Left renal cortex interstitium (tissue), 4 donors: ENCODE measurements at places on chromosomes 11 and 22.

- DNase-seq, result no peak
Measured at GRCh38 chr11:69062873-69063651, 14.3 kb downstream of the TPCN2 start.

DNA sequence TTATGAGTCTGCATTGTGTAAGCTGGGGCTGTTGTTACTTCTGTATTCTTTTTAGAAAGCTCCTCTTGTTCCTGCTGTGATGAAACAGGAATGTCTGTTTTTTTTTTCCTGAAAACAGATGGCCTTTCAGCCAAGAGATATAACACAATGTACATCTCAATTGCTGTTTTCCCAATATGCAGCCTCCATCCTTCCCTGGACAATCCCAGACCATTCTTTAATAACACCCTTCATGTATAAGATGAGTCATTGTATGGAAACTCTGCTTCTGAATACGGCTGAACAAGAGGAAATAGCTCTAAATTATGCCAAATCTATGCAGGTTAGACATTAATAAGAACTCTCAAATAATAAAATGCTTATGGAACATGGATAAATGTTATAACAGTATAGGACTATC lies 60.2 kb upstream of the LRRC4C start:
- no peak for DNase-seq

DNA sequence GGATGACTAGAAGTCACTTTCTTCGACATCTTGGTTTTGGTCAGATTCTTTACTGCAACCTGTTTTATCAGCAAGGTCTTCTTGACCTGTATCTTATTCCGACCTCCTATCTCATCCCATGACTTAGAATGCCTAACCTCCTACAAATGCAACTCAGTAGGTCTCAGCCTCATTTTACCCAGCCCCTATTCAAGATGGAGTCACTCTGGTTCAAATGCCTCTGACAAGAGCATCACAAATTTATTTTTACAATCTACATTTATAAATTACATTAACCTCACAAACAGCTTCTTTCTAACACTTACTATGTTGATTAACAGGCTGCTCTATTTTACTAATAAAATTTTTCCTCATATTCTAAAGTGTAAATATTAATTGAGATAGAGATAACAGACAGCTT lies 867.0 kb upstream of the CNTN5 start:
- DNase-seq, result no peak

- DNase-seq, result no peak
Measured at GRCh38 chr22:21444701-21445436, 22.3 kb upstream of the TMEM191C start.

GRCh38 chr11:10379022-10379421 lies 74.1 kb downstream of the ADM start:
- DNase-seq, result no peak

DNA sequence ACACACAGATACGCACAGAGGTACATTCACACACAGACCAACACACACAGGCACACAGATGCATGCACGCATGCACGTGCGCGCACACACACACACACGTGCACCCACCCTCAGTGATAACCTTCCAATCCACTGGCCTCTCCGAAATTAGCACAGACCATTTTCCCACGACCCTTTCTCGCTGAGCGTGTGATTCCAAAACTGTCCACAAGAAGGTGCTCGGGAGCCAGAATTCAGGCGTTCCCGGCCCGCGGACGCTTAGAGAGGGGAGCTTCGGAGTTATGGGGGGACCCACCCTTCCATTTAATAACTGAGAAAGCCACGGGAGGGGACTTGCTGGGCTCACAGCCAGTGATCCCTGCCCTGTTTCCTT lies 33.8 kb upstream of the SLC35C1 start:
- DNase-seq, result peak; percentile 66

- DNase-seq, result no peak
Measured at GRCh38 chr22:24695060-24695459, 79.5 kb downstream of the PIWIL3 start.

DNA sequence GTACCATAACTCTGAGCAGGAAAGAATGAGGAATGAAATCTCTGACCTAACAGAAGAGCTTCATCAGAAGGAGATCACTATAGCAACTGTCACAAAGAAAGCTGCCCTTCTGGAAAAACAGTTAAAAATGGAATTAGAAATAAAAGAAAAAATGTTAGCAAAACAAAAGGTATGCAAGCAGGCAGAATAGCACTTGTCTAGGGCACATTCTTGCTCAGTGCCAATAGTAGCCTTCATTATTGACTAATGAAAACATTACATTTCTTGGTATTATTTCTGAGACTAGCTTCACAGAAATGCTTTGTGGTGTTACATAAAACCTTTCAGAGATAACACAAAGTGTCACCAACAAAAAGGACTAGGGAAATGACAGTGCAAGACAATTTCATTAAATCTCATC lies 63.9 kb downstream of the DEUP1 start:
- no peak for DNase-seq

- no peak for DNase-seq
Measured at GRCh38 chr11:87871056-87871455, 304.2 kb downstream of the RAB38 start.

GRCh38 chr11:47511917-47512316 lies 41.0 kb downstream of the CELF1 start:
- DNase-seq, result no peak

GRCh38 chr11:92180664-92181251 lies 43.9 kb upstream of the FAT3 start:
- no peak for DNase-seq

DNA sequence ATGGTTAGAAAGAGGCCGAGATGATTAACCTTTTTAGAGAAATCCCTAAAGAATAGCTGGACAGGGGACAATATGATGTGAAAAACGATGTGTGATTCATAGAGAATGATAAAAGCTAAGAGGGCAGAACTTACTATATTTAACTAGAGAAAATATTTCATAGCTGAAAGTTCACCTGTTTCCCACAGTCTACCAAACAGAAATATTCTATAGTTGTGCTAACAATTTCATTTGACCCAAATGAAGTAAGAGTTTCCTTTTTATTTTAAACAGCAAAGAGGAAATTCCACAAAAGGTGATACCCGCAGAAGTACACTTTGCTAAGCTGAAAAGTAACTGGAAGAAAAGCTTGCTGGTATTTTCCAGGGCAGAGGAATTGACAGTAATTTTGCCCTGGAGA lies 26.7 kb downstream of the ALKBH8 start:
- DNase-seq, result no peak

GRCh38 chr22:41920271-41920976 lies 5.5 kb upstream of the SHISA8 start:
- DNase-seq, result no peak

DNA sequence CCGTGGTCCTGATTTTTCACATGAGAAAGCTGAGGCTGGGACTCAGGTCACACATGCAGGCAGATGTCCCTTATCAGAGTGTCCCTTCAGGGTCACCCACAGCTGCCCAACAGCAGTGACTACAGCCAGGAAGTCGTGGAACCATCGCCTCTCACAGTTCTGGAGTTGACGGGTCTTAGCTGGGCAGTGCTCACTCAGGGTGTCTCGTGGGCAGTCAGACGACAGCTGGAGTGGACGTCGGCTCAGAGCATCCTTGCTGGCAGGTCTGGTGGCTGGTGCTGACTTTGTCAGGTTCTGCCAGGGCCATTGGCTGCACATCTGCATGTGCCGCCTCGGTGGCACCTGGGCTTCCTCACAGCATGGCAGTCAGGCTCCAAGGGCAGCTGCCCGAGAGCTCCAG lies 35.6 kb upstream of the TH start:
- no peak for DNase-seq
